ENCODE measurements at places on chromosomes 13 and 19.

- no peak for DNase-seq
These were observed 7.6 kb downstream of the POU4F1 start for GRCh38 chr13:78595495-78596398.

GRCh38 chr13:107993239-107993949 lies 221.9 kb downstream of the LIG4 start:
- DNase-seq, result no peak

- DNase-seq, result no peak
These were observed 885 bp downstream of the TGFB1 start for GRCh38 chr19:41352609-41353465.

DNA sequence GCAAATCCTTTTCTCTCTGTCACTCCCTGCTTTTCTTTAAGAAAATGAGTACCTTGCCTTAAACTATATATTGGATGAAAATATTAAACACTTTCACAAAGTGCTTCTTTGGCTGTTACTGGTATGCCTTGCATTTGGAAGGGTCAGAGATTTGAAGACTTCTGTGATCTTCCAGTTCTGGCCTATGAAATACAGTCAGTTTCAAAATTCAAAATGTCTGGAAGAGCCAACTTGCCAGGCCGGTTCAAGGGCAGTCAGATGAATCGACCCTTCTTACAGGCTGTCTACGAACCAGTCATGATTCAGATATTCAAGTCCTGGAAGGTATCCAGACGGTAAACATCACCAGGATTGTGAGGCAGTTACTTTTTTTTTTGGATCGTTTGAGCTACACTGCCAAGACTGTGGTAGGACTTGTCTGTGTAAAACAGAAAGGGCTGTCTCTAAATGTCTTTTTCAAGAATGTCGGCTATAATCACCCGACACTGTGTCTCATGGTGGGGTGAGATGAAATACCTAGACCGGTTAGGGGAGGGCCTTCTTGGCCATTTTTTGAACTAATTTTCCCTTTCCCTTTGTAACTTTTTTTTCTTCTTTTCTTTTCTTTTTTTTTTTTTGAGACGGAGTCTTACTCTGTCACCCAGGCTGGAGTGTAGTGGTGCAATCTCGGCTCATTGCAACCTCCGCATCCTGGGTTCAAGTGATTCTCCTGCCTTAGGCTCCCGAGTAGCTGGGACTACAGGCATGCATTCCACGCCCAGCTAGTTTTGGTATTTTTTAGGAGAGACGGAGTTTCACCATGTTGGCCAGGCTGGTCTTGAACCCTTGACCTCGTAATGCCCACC lies 11.2 kb downstream of the ACTN4 start:
- DNase-seq, result no peak

DNA sequence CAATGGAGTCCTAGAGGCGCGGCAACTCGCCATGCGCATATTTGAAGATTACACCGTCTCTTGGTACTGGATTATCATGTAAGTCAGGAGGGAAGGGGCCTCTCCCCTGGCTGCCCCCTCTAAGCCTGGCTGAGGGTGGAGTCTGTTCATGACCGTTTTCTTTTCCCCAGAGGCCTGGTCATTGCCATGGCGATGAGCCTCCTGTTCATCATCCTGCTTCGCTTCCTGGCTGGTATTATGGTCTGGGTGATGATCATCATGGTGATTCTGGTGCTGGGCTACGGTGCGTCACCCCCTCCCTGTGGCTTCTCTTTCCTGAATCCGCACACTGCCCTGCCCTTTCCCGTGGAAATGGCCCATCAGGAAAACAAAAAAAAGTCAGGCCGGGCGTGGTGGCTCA lies 6.5 kb downstream of the SLC44A2 start:
- DNase-seq, result no peak

- no peak for DNase-seq
These were observed 81.2 kb upstream of the WASF3 start for GRCh38 chr13:26476111-26476781.

- DNase-seq, result no peak
These were observed 12.8 kb downstream of the COL4A1 start for GRCh38 chr13:110294146-110294545.

DNA sequence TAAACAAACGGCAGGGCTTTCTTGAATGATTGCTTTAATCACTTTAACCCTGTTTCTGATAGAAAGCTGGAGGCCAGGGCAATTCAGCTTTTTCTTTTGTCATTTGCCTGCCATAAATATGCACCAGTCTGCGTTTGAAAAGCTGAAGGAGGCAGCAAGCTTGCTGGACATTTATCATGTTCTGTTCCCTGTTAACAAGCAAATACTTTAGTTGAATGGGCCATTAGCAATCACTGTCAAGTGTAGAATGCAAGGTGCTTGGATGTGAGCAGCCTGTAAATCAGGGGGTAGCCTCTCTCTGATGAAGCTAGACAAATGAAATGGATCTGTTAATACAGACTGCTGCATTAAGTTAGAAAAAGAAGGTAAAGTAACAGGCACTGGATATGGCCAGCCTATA lies 7.6 kb downstream of the EFNB2 start:
- no peak for DNase-seq

- no peak for DNase-seq
These were observed 10.5 kb upstream of the SLC7A1 start for GRCh38 chr13:29605860-29606526.

DNA sequence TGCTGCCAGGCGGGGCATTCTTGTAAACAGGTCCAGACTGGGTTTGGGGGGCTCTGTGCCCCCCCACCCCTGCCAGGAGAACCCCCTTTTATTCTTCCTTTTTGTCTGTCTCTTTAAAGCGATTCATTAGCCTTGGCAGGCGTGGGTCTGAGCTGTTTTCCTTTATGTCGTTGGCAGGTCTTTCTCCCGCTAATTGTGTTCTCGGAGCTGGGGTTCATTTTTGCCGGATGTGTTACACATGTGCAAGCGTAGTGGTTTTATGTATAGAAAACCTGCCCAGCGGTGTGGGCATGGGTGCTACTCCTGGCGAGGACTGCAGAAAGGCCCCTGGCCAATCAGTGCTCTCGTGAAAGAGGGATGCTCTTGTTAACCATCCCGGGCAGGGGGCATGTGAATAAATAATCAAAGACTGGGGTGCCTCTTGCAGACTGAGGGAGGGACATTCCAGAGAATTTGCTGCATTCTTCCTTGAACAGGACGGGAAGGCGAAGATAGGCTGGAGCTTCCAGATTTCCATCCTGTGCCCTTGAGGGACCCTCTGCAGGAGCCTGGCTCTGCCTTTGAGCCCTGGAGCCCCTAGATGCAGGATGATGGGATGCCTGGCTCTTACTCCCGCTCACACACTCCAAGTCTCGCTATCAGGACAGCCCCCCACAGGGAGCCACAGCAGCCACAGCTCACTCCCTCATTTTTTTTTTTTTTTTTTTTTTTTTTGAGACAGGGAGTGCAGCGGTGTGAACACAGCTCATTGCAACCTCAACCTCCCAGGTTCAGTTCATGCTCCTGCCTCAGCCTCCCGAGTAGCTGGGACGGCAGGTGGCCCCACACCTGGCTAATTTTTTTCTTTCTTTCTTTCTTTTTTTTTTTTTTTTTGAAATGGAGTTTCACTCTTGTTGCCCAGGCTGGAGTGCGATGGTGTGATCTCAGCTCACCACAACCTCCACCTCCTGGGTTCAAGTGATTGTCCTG lies 14.1 kb downstream of the CARM1 start:
- no peak for DNase-seq

DNA sequence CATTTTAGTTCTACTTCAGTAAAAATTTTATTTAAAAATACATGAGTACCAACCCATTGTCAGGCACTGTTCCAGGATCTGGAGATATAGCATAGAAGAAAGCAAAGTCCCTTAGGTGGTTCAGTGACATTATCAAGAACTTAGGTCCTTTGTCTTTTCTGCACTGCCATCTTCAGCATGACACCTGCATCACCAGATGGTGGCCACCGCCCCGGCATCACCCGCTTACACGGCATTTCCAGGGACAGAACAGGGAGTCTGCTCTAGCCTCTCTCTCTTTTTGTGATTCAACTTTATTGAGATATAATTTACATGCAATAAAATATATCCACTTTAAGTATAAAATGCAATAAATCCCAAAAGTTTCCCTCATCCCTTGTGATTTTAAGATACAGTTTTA lies 23.5 kb downstream of the DYRK1B start:
- DNase-seq, result no peak

DNA sequence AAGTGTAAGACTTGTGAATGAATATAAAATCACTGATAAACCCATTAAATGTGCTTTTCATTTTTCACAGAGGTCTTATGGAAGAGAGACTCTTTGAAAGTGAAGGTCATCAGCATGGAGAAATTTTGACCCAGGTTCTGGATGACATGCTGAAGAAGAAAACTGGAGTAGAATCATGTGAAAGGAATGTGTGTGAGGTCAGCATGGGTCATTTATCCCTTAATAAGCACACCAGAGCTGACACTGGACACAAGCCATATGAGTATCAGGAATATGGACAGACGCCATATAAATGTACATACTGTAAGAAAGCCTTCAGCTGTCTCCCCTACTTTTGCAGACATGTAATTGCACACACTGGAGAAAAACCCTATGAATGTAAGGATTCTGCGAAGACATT lies 29.0 kb downstream of the ZNF20 start:
- DNase-seq, result no peak

DNA sequence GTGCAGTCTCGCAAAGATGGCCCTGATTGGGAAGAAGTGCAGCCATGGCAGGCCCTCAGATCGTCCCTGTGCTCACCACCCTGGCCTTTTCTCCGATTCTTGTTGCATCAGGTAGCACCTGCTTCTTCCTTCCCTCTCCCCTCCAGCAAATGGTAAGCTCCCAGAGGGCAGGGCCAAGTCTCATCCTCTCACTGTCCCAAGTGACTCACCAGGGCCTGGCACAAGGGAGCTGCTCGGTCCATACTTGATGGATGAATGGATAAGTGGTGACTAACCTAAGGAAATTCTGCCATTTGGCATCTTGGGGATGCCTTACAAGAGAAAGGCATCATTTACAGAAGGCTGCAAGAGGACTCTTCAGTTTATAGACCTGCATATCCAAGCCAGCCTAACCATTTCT lies 84.9 kb downstream of the ZIC5 start:
- no peak for DNase-seq

GRCh38 chr13:25860862-25861261 lies 191.0 kb downstream of the SHISA2 start:
- DNase-seq, result no peak

- no peak for DNase-seq
These were observed 10.1 kb downstream of the DNMT1 start for GRCh38 chr19:10184636-10185035.

GRCh38 chr19:15812060-15812722 lies 3.3 kb downstream of the OR10H1 start:
- DNase-seq, result no peak

- DNase-seq, result no peak
These were observed 413.4 kb downstream of the ZNF536 start for GRCh38 chr19:30785458-30786137.

DNA sequence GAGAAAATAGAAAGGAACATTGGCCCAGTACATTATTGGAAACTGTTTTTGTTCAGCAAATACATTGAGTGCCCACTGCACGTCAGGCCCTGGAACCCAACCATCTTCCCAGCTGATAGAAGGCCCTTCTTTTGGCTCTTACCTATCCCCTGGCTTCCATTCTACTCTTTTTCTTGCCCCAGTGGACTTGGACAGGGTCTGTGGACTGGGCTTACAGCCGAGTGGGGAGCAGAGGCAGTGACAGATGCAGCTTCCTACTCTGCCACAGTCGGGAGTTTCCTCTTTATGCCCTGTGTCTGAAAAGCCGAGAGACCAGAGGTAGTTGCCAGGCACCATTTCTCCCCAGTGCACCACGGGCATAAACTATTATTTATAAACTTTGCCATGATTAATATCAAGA lies 70.4 kb downstream of the ARHGAP35 start:
- no peak for DNase-seq

- DNase-seq, result no peak
These were observed 412.1 kb downstream of the KLF12 start for GRCh38 chr13:73722120-73722519.

GRCh38 chr13:96821381-96821780 lies 172.9 kb downstream of the OXGR1 start:
- no peak for DNase-seq

- DNase-seq, result no peak
These were observed 60.4 kb downstream of the WDFY2 start for GRCh38 chr13:51644654-51645053.

DNA sequence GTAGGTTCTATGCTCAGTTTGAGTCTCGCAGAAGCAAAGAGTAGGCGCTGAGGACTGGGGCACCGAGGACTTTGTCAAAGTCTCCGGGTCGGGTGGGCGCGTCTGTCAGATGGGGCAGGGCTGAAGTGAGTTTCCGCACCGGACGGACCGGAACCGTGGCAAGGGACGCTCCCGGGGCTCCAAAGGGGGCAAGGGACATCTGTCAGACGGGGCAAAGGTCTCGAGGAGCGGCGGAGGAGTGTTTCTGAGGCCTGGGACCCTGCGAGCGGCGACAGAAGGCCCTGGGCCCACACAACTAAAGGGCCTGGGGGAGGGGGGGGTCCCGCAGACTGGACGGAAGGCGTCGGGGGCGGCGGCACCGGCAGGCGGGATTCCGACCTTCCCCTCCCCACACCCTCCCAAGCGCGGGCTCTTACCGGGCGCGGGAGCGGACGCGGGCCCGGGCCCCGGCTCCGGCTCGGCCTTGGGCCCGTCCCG lies 13.3 kb upstream of the AKAP8L start:
- DNase-seq, result no peak

DNA sequence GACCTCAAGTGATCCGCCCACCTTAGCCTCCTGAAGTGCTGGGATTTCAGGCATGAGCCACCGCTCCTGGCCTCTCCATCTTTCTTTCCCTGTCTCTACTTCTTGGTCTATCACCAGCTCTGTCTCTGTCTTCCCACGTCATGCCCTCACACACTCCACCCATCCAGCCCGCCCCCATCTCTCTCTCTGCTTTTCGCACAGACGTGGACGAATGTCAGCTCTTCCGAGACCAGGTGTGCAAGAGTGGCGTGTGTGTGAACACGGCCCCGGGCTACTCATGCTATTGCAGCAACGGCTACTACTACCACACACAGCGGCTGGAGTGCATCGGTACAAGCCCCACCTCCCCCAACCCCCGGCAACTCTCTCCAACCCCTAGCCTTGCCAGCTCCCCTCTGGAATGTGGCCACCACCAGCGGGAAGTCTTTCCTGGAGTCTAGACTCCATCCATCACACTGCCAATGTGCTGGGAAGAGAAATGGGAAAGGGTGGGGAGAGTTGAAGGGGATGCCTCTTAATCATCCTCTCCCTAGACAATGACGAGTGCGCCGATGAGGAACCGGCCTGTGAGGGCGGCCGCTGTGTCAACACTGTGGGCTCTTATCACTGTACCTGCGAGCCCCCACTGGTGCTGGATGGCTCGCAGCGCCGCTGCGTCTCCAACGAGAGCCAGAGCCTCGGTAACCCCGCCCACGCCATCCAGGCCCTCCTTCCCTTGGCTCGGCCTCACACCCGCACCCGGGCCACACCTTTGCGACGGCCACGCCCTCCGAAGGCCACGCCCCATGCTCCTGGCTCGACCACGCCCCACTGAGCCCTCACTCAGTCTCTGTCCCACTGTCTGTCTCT lies 22.5 kb downstream of the LTBP4 start:
- no peak for DNase-seq

Measured in iPS DF 6.9 (cell line).